ENCODE measurements at places on chromosomes 1 and 21.

DNA sequence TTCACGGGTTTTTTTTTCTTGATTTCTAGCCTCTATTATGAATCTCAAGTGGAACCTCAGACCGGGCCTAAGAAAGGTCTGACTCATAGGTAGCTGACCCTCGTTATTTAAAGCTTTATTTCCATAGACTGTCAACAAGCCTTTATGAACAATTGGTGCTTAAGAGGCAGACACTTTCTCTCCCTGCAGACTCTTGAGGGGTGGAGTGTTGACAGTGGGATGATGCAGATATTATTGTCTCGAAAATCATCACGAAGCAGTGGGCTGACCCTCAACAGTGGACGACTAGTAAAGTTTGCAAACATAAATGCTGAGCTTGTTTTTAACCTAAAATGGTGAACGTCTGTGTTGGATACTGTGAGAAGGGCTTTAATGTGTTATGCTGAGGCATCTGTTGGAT is 1.8 kb downstream of the SFT2D2 start:
- no peak for DNase-seq
- no peak overlapping the region for H3K27ac ChIP-seq
- no peaks in the 10 kb centered on the region for H3K36me3 ChIP-seq
- no peak overlapping the region for H3K4me3 ChIP-seq

- H3K36me3 ChIP-seq, result no peaks in the 10 kb centered on the region
- H3K4me1 ChIP-seq, result no peaks in the 10 kb centered on the region
- H3K4me3 ChIP-seq, result no peak overlapping the region
- H3K27me3 ChIP-seq, result no peaks in the 10 kb centered on the region
- no peak for DNase-seq
- no peak overlapping the region for H3K27ac ChIP-seq
Measured at GRCh38 chr1:80582980-80583379, 1217.8 kb upstream of the ADGRL2 start.

- H3K4me3 ChIP-seq, result no peak overlapping the region
- no peak overlapping the region for H3K27ac ChIP-seq
- DNase-seq, result no peak
- no peaks in the 10 kb centered on the region for H3K36me3 ChIP-seq
Measured at GRCh38 chr1:226697151-226697928, 41.7 kb downstream of the ITPKB start.

DNA sequence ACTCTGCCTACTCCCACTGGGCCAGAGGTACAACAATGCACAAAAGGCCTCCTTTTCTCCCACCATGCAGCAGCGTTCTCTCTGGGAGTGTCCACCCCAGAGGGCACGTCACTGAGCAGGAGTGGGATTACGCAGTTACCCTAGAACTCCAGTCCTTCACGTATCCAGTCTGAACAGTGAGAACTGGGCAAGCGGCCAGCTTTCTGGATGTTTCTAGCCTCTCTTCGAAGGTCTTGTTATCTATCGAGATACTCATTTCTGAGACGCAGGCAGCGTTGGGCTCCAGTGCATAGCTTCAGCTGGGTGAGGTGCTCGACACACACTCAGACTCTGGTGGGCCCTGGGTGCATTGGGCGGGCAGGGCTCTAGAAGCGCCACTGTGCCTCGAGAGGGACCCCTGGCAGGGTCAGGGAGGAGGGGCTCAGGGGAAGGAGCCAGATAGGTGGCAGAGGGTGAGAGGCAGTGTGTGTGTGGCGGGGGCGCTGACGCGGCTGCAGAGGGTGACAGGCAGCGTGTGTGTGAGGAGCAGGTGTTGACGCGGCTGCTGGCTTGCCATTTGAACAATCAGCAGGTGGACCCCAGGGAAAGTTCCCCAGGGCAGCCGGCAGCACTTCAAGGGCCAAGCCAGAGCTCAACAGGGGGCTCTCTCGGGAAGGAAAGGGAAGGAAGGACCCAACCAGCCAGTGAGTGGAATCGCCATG is 27.9 kb downstream of the PRDM15 start:
- peaks cover 2% of the 10 kb centered on the region for H3K36me3 ChIP-seq
- no peaks in the 10 kb centered on the region for H3K4me1 ChIP-seq
- DNase-seq, result no peak
- H3K27ac ChIP-seq, result no peak overlapping the region
- no peaks in the 10 kb centered on the region for H3K27me3 ChIP-seq
- H3K4me3 ChIP-seq, result no peak overlapping the region

- no peaks in the 10 kb centered on the region for H3K27me3 ChIP-seq
- H3K4me1 ChIP-seq, result no peaks in the 10 kb centered on the region
- no peak overlapping the region for H3K4me3 ChIP-seq
- DNase-seq, result no peak
Measured at GRCh38 chr1:29785554-29785953, 549.2 kb downstream of the PTPRU start.

DNA sequence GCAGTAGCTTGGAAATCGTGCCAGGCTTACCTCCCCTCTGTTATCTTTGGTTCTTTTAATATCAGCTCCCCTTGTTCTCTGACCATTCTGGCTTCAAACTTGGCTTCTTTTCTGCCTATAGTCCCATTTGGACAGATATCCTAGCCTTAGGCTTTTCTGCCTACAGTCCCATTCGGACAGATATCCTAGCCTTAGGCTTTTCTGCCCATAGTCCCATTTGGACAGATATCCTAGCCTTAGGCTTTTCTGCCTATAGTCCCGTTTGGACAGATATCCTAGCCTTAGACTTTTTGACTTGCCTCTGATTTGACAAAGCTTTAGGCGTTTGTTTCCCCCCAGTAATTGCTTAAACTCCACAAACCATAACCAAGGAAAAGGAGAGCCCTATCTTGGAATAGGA is 25.6 kb downstream of the CHML start:
- no peak for DNase-seq
- no peak overlapping the region for H3K27ac ChIP-seq
- no peaks in the 10 kb centered on the region for H3K27me3 ChIP-seq
- H3K4me1 ChIP-seq, result no peaks in the 10 kb centered on the region

GRCh38 chr21:14545906-14546480 is at the start of gene SAMSN1:
TSS of gene SAMSN1 (minus strand) at chr21:14546315. CDS start at chr21:14546261, 54 bp downstream.
- no peak within 1 kb of the TSS for H3K4me3 ChIP-seq
- H3K4me1 ChIP-seq, result no peaks in the 10 kb centered on the region
- no peaks in the 10 kb centered on the region for H3K27me3 ChIP-seq
- no peak for DNase-seq
- H3K36me3 ChIP-seq, result no peaks in the 10 kb centered on the region

DNA sequence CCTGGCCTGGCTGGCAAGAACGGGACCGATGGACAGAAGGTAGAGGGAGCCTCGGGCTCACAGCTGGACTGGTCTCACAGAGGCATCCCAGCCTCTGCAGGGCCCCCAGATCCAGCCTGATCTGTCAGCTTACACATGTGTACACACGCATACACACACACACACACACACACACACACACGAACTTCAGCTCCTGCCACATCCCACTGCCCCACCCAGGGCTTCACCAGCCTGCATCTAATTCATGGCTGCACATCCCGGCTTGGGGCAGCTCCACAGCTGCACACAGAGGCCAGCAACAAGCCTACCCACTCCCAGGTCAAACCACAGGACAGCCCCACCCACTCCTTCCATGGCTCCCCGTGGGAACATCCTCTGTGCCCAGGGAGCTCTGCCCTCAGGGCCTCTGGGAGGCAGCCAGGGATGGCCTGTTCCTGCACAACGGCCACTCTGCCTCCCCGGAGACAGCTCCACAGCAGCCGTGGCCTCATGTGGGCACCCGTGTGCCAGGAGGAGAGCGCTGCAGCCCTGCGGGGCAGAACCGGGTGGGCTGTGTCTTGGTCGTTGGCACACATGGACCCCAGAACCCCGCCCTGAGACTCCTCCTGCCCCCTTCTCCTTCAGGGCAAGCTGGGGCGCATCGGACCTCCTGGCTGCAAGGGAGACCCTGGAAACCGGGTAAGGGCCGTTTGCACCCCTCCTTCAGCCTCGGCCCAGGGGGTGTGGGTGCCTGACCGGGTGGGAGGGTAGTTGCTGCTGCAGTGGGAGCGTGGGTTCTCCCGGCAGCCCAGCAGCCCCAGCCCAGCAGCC is 19.1 kb downstream of the COL6A2 start:
- no peak for DNase-seq
- no peaks in the 10 kb centered on the region for H3K27me3 ChIP-seq

GRCh38 chr1:156814571-156815260 is 1.9 kb downstream of the SH2D2A start:
- H3K4me1 ChIP-seq, result peaks cover 2% of the 10 kb centered on the region
- H3K36me3 ChIP-seq, result no peaks in the 10 kb centered on the region
- no peak overlapping the region for H3K4me3 ChIP-seq
- no peak overlapping the region for H3K27ac ChIP-seq

DNA sequence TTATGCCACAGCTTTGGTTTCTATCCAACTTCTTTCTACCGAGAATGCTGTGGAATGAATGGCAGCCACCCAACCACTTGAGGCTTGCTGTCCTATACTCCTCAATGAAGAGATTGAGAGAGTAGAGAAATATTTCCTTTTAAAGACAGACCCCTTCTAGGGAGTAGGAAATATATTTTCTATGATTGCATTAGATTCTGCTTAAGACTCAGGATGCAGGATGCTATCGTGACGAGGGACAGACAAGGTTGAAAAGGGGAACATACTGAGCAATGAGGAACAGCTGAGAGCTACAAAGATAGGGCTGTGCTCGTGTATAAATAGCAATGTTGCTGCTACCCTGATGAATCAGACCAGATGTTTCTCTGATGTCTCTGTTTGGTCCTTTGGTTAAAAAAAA is 7.1 kb upstream of the RASAL2 start:
- no peaks in the 10 kb centered on the region for H3K4me1 ChIP-seq
- no peak for DNase-seq
- no peak overlapping the region for H3K27ac ChIP-seq
- no peaks in the 10 kb centered on the region for H3K36me3 ChIP-seq
- H3K4me3 ChIP-seq, result no peak overlapping the region
- no peaks in the 10 kb centered on the region for H3K27me3 ChIP-seq

Measured in mesendoderm (in vitro differentiated cells).